GM23338 (cell line): ENCODE measurements at places on chromosomes 16 and 17. TPM values are rescaled to one million over a fixed set of nuclear protein-coding genes. Genes with fewer than 3 reads are reported as not detected.

- DNase-seq = peak; percentile 96
These were observed 1.1 kb upstream of the NXN start for GRCh38 chr17:980406-981291.

DNA sequence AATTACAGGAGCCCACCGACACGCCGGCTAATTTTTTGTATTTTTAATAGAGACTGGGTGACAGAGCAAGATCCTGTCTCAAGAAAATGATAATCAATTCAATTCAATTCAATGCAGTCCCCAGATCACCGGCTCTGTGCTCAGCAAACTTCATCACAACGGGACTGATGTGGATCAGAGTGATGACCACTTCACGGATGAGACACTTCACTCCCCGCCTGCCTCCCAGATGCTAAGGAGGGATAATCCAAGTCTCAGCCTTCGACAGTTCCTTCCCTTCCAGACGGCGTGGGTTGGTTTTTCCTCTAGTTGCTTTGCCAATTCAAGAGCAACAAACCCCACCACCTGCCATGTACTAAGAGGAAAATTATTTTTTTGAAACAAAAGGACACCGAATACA lies 93.8 kb downstream of the ZDHHC7 start:
- no peak for DNase-seq

Gene TBC1D3K
- total RNA-seq = not detected in 2 replicates

- no peak for DNase-seq
These were observed 74.4 kb upstream of the TANC2 start for GRCh38 chr17:62891659-62892058.

Gene TNFRSF13B
- not detected in 2 replicates for total RNA-seq

- peak; percentile 71 for DNase-seq
These were observed 497 bp downstream of the BCL7C start for GRCh38 chr16:30893417-30893743.

- no peak for DNase-seq
These were observed 1.8 kb downstream of the CANT1 start for GRCh38 chr17:79007504-79008381.

DNA sequence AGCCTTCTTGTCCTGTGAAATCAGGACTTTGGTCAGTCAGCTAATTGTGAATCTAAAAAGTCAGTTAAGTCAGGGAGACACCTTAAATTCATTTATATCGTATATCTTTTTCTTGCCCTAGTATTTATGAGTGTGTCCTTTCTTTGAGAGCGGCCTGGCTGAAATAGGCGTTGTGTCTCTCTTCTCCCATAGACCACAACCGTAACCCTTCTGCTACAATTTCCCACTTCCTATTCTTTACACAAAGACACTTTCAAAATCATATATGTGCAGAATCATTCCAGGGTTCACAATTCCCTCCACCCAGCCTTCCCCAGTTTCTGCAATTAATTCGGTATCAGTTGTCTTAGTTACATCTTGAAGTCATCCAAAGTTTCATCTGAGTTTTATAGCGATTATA lies 14.0 kb upstream of the COTL1 start:
- DNase-seq = no peak

GRCh38 chr17:20234276-20234675 lies 225.1 kb downstream of the SPECC1 start:
- no peak for DNase-seq

Gene KIF18B
- total RNA-seq = 27.1 and 28.4 TPM in 2 replicates

DNA sequence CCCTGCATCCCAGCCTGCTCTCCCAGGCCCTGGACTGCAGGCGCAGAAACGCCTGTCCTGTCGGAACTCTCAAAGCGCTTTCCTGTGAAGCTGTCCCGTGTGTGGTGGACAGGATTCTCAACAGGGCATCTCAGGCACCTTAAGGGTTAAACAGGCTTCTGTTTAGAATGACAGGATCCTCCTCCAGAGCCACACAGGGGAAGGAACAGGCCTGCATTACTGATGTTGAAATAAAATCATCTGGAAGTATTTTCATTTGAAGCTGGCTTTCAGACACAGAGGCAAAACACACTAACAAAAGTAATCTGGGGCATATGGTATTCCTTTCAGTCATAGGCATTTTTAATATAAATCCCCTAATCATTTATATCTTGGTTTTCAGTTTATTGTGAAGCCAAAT lies 7.4 kb downstream of the HS3ST3A1 start:
- peak; percentile 20 for DNase-seq

DNA sequence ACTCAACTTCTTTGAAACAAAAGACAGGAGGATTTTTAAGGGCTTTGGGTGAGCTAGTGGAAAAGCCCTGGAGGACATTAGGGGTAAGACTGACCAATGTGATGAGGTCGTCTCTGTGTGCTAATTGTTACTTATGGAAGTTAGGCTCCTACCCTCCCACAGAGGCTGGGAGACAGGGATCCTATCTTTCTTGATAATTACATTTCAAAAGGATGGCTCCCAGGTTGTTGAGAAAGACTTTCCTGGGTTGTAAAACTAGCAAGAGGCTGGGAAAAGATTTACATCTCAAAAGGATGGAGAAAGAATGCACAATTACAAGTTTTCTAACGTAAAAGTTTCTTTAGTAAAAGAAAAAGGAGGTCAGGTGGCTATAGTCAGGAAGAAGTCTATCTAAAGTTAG lies 605.8 kb upstream of the GOT2 start:
- DNase-seq = peak; percentile 87

Gene BCO1
- 0.28 TPM in 1 of 2 replicates, not detected in the other for total RNA-seq

DNA sequence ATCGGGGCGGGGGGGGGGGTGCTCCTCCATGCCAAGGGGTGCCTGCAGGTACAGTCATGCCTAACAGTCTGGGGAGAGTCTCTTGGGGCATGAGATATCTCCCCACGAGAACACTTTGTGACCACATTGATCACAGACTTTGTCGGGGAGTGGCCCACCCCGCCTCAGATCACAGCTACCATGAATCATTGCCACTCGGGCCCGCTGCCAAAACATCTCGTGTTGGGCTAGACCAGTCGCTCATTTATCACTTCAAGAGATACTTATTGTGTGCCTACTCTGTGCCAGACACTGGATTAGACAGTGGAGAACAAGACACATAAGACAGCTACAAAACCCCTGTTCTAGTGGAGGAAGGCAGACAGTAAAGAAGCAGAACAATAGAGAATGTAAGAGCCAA lies 72.6 kb downstream of the CLEC16A start:
- no peak for DNase-seq

Gene STAC2
- total RNA-seq = 1.7 and 3.1 TPM in 2 replicates

- no peak for DNase-seq
These were observed 6.9 kb downstream of the TMEM170A start for GRCh38 chr16:75457485-75458021.

DNA sequence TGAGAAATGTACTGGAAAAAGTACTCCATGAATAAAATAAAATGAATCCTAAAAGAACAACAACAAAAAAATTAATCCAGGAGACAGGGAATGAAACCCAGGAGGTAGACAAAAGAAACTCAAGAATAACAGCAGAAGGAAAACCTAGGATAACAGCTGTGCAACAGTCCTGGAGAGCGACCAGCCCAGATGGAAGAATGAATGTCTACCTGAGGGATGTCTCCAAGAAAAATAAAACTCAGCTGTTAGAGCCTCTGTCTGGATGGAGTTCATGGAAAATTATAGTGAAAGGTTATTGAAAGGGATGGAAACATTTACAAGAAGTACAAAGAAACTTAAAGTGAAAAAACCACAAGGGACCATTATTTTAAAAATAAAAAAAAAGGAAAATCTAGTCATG lies 135.8 kb upstream of the CA10 start:
- no peak for DNase-seq

DNA sequence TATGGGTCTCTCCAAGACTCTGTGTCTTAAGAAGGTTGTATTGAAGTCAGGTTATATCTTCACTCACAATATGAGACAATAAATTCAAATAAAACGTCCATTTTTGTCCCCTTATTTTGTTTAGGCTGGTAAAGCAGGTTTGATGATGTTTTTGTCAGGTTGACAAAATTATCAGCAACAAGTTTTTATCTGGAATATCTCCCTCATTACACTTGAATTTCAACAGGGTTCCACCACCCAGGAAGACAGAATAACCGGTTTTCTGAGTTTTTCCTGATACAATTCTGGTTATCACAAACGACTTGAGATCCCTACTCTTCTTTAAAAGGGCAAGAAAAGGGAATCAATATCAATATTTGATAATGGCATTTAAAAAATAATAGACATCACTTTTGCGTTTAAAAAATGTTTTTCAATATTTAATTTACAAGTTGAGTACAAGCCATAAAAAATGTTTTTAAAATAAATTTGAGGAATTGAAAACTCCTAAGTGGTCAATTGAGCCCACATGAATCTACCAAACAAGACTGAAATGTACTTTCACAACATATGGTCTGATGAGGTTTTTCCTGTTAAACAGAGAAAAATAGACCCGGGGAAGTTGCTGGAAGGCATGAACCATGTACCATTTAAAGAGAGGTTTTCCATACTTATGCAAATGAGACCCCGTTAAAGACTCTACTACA lies 1.4 kb upstream of the ATP6V0A1 start:
- no peak for DNase-seq

DNA sequence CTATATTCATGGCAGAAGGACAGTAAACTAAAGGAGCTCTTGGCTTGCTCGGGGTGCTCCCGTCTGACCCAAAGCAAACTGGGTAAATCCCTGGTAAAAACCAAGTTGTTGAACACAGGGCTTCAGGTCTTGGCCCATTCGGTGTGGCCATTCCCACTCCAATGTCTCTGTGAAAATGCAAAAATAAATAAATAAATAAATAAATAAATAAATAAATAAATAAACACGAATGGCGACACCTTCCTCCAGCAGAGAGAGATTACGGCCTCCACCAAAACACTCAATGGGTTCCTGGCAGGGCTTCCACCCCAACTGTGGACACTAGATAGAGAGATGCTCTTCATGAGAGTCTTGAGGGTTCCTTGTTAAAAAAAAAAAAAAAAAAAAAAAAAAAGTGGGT lies 325.3 kb downstream of the SOX9 start:
- no peak for DNase-seq

DNA sequence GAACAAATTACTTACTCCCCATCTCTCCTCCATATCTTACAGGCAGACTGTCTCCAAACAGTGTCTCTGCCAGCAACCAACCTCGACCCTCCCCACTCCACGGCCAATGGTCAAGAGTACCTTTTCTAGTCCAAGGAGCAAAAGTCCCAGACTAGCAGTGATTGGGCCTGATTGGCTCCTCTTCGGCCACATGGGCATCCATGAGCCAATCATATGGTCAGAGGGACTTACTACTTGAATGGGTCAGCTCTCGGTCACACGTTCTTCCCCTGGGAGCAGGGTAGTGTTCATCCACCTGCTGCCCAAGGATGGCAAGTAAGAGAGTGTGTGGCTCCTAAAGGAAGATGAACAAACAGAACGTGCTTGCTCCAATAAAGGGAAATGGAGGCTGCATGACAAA lies 84.6 kb downstream of the C16orf78 start:
- no peak for DNase-seq

Gene HNF1B
- total RNA-seq = 0.04 and 0.07 TPM in 2 replicates

Gene GAS2L2
- total RNA-seq = not detected in 2 replicates

DNA sequence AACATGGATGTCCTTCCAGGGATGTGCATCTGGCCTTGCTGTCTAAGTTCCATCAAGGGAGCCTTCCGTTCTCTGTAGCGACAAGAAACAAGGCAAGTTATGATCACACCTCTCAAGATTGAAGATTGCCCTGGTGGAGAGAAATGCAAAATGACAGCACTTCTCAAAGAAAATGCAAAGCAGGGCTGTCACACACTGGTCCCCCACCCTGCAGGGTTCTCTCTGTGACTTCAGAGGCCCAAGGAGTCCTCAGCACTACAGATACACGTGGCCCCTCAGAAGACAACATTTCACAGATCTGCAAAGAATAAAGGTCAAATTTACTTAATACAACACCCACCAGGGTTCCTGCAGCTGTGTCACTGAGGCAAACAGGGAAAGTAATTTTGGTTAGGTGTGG lies 60.7 kb upstream of the TEX2 start:
- DNase-seq = no peak

DNA sequence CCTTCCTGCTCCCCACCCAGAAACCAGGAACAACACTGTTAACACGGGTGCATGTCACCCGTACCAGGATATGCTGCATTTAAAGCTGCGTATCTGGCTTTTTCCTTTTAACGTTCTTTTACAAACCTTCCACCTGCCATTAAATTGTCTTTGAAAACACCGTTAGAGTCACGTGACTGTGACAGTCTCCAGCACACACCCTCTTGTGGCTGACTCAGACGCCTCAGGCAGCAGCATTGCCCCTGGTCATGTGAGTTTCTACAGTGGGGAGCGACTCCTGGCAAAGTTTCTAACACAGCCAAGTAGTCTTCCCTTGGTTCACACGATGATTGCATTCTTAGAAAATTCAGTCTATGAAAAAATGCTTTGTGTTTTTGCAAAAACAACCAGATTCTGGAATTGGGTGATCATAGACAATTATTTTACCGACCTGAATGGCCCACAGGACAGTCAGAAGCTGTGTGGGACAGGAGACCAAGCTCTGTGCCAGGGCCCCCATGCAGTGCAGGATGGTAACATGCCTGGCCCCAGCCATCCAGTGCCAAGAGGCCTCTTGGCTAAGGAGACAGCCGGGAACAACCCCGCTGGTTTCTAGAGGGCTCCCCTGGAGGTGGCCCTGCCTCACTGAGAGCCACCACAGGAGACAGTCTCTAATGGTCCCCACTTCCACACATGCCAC lies 199.1 kb downstream of the KATNIP start:
- peak; percentile 77 for DNase-seq

GRCh38 chr17:71337938-71338337 lies 782.9 kb upstream of the SOX9 start:
- no peak for DNase-seq

- no peak for DNase-seq
These were observed 72.6 kb downstream of the VAT1L start for GRCh38 chr16:77860953-77861352.
